ENCODE measurements at places on chromosomes 2 and 18.

DNA sequence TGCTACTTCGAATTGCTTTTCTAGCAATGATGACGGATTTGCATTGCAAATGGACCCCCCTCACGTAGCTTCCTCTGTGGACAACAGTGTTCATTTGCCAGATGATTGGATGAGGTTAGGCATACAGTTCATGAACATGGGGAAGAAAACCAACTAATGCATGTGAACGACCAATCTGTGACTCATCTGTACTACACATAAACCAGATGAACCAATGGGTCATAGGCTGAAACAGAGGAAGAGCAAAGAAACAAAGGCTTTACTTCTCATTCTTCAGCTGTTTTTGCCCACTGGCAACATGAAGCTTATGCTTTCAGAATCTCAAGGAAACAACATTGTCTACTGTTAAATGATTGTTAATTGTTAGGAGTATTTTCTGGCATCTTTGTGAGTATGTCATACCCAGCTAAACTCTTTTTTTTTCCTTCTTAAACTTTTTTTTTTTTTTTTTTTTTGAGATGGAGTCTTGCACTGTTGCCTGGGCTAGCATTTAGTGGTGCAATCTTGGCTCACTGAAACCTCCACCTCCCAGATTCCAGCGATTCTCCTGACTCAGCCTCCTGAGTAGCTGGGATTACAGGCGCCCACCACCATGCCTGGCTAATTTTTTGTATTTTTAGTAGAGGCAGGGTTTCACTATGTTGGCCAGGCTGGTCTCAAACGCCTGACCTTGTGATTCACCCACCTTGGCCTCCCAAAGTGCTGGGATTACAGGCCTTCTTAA, 35.5 kb downstream of the EFEMP1 start:
- no peak for DNase-seq

- DNase-seq = no peak
These were observed 69.2 kb downstream of the RNF144A start for GRCh38 chr2:6986301-6986911.

DNA sequence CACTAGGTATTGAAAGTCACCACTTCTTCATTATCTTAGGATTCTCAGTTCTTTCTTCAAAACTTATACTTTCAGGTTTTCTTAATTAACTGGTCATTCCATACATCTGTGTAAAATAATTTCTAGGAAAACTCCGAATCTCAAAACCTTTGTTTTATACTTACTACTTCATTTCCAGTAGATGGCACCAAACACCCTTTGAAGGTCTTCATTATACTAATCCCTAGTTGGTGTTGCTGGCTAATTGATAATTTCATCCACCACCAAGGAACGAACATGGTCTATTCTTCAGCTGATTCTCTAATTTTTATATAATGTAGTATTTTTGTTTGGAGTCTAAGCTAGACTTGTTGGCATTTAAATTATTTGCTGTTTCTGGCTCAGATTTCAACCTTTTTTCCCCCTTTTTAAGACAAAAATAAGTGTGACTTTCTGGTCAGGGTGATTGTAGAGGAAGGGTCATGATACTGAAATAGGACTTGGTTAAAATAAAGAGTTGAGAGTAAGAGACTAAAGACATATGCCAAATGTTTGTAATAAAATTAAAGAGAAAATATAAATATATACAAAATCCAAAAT, 2.8 kb upstream of the MXD1 start:
- DNase-seq = no peak

GRCh38 chr2:45588158-45588829, 22.8 kb downstream of the SRBD1 start:
- no peak for DNase-seq

- no peak for DNase-seq
These were observed 273.6 kb upstream of the NRP2 start for GRCh38 chr2:205408696-205409095.

DNA sequence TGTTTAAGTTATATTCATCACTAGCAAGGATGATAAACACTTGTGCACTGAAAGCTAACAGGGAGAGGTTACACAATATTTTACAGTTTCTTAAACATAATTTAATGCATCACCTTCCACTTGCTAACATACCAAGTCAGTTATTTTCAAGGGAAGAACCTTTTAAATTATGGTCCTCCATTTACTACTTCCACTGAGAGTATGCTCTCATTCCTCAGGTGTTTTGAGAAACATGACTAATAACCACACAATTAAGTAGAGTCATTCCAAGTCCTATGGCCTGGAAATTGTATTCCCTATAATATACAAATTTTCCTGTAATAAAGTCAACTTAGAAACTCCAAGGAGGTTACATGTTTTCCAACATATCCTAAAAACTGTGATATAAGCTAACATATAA, 152.3 kb upstream of the STON1 start:
- DNase-seq = no peak

- no peak for DNase-seq
These were observed 721 bp downstream of the FHOD3 start for GRCh38 chr18:36298126-36298741.

DNA sequence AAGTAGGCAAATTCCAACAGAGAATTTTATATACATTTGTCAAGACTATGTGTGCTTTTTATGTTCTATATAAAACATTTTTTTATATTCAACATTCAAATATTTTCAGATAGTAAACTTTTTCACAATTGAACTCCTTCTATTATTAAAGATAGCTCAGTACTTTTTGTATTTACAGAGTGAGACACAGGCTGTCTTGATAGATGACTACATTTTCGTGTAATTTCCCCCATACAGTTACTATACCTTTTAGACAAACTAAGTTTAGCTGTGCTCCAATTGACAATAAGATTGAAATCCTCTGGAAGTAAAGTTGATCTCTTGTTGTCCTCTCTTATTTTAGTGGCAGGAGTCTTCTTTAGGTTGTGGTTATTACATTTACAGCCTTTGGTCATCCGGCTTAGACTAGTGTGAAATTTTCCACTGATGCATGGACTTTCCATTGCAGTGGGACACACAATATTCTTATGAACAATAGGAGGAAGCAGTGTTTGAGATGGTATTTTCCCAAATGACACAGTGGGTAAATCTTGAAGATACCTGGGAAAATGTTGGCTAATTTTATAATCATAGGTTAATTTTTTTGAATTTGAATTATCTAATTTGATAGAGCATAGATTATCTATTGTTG, 21.0 kb downstream of the ZSWIM2 start:
- no peak for DNase-seq

DNA sequence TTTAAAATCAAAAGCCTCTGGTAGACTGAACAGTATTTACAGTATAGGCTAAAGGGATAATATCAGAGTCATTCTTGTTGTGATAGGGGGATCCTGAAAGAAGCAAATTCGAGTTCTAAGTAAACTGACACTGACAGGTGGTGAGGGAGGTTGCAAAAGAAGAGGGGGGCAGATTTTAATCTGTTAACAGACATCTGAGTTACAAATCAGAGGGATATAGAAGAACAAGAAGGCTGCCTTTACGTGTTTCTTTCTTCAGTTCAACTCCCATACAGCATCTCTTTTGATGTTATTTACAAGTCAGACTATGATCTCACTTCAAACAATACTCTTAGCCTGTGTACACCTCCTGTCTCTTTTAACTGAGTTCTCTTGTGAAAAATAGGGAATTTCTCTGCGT, 16.3 kb upstream of the ITGA4 start:
- no peak for DNase-seq

DNA sequence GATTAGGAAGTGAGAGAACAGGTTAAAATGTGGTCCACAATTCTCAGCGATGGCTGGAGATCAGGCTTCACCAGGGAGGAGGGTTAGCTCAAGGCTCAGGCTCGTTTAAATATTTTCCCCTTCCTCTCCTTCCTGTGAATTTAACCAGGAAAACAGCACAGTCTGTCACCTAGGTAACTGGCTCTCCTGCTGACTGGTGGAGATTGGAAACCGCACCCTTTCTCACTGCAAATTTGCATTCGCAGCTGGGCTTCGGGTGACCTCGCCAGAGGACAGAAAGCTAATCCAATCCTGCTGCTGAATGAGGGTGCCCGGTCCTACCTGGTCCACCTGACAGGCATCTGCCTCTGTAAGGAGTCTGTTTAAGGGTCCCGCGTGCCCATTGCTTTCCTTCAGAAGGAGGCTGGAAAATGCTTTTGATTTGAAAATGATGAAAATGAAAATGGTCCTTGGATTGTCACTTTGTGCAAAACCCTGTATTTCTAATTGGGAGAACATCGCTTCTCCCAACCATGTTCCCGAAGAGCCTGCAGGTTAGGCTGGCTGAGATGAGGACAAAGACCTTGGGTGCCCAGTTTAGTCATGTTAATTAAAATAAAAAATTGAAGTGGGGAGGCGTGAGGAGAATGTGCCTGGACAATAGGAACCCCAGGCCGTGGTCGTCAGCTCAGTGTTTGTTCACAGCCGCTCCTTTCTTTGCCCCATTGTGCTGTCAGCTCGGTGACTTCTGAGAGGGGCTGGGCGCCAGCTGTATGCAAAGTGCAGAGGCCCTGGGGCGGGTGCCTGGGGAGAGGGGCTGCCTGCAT, 43.4 kb upstream of the MTCL1 start:
- no peak for DNase-seq

GRCh38 chr2:112138159-112139032, at the start of gene FBLN7:
Gene FBLN7, plus strand, starts transcription at chr2:112138385. Its CDS starts 271 bp downstream, at chr2:112138656.
- no peak for DNase-seq

Measured in stimulated activated CD8-positive, alpha-beta memory T cell treated with anti-CD3 and anti-CD28 coated beads, Interleukin-15, amount 100 ng/mL, for 24 hours (primary cell).